CD4-positive, CD25-positive, alpha-beta regulatory T cell (primary cell): ENCODE measurements at places on chromosomes 13 and 19.

- DNase-seq = no peak
These were observed 921 bp upstream of the TEX29 start for GRCh38 chr13:111319521-111319920.

- DNase-seq = no peak
These were observed 23.6 kb downstream of the LYL1 start for GRCh38 chr19:13078897-13079541.

DNA sequence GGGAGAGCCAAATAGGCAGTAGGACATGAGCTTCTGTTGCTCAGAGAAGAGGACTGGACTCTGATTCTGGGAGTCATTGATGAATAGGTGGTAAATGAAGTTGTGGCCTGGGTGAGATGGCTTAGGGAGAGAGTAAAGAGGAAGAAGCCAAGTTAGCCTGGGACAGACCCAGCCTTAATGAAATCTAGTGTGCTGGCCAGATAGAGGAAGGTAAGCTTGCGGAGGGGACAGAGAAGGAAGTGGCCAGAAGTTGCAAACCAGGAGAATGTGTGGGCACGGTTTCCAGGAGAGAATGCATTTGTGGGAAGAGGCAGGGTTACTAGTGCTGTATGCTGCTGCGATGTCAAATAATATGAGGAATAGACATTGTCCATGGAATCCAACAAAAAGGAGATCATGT, 83.3 kb upstream of the OLFM4 start:
- DNase-seq = no peak

DNA sequence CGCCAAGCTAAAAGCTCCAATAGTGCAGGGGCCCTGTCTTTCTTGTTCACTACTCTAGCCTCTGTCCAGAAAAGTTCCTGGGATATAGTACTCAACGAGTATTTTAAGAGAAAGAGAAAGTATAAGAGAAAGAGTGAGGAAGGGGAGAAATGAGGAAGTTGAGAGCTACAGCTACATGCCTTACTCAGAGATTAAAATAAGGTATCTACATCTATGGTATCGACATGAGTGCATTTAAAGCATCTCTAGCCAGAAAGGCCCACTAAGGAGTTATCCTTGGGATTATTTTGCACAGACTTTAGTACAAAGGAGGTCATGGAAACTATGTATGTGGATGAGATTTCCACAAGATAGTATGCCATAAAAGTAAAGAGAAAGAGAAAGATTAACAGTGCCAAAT, 28.5 kb downstream of the MYCBP2 start:
- no peak for DNase-seq

- DNase-seq = peak; percentile 10
These were observed 6.9 kb downstream of the ZNF490 start for GRCh38 chr19:12603714-12604113.

DNA sequence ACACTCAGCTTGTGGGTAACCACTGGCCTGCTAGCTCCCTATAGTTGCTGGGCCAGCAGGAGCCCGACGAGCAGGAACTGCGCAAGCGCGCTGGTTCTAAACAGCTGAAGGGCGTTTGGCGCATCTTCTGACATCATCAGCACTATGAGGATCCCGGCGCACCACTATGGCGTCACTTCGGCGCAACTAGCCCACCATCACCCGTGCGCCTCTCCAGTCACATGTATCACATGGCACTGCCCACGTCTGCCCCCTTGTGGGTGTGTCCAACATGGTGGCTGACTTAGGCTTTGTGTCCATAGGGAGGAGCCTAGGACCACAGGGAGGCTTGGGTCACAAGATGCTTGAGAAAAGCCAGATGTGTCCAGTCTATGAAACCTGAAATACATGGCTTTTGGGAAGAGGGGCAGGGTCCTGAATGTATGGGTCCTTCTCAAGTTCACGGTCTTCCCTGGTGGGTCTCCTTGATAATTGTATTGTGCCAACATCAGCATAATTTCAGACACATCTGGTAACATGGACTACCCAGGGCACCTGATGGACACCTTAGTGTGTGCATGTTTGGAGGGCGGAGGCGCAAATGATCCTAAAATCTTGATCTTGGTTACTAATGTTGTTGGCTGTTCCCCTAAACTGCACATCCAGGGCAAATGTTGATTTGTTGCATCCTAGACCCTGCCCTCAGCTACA, 18.0 kb downstream of the KLK4 start:
- DNase-seq = no peak

- DNase-seq = no peak
These were observed 10.8 kb downstream of the ZIC5 start for GRCh38 chr13:99960663-99961311.

DNA sequence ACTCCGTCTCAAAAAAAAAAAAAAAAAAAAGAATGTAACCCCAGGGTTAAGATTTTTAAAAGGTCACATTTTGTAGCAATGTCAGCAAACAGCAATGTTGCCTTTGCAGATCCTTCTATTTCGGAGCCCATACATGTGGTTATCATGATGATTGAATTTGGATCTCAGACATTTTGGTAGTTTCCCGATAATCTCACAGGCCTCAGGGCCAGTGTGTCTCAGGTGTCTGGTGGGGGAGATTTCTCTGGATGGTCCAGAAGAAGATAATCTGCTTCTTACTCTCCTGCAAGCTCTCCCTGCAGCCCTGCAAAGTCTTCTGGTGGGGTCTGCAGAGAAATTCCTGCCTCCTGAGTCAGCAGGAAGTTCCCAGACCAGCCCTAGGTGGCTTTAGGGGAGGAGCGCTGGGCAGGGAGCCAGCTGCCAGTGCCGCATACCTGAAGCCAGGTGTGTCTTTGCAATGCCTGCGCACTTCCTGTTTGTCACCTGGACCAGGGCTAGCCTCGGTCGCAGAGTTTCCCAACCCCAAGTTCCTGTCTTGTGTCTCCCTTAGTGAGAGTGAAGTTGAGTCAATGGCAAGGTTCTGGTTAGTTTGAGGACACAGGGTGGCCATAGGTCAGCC, 1.4 kb downstream of the SH2D3A start:
- DNase-seq = no peak

- no peak for DNase-seq
These were observed 200.5 kb downstream of the ABCC4 start for GRCh38 chr13:95100525-95101433.

DNA sequence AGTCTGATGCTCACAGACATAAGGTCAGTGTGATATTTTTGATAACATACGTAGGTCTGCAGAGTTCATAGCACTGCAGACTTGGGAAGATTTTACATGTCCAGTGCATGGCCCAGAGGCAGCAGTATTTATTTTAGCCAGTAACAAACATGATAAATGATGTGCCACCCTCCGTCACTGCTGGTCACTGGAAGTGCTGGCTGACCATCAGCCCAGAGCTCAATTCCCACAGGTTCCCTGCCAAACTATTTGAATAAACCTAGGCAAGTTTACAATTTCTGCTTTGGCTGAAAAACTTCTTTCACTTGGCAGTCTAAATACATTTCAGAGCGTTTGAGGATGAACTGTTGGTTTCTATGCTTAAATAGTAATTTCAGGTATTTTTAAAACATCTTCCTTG, 135.5 kb upstream of the EDNRB start:
- no peak for DNase-seq

DNA sequence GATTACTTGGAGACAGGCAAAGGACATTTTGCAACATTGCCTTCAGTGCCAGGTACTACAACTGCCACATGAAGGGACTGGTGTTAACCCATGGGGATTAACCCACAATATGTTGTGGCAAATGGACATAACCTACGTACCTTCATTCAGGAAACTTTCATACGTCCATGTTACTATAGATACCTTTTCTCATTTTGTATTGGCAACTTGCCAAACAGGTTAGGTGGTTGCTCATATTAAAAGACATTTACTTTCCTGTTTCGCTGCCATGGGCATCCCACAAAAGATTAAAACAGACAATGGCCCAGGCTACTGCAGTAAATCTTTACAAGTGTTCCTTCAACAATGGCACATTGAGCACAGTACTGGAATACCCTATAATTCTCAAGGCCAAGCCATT, 925.3 kb downstream of the SLITRK6 start:
- DNase-seq = no peak

DNA sequence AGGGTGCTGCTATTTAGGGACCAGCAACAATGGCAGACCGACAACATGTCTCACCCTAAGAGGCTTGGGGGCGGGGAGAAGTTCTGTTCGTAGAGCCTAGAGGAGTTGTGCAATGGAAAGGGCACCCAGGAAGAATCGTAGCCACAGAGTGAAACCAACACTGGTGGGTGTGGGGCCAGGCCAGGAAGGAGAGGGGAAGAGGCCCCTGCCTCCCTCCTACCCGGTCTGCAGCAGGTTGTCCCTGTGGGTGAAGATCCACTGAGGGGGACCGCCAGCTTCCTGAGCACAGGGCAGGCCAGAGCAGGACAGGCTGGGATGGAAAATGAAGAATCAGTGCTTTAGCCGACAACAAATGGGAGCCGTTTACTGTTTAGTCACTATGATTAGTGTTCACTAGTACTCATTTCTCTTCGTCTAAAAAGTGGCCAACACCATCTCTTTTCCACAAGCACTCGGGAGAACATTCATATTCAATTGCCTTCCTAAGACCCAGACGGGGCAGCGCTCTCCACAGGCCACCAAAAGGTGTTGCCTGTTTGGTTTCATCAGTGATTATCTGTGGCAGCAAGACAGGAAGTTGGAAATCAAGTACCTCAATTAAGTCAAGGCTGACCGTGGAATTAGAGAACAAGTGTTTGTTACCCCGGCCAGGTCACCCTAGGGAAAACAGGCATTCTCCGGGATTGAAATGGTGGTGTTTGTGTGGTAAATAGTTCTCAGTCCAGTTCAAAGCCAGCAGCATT, 1.1 kb upstream of the ATP11A start:
- DNase-seq = peak; percentile 76

DNA sequence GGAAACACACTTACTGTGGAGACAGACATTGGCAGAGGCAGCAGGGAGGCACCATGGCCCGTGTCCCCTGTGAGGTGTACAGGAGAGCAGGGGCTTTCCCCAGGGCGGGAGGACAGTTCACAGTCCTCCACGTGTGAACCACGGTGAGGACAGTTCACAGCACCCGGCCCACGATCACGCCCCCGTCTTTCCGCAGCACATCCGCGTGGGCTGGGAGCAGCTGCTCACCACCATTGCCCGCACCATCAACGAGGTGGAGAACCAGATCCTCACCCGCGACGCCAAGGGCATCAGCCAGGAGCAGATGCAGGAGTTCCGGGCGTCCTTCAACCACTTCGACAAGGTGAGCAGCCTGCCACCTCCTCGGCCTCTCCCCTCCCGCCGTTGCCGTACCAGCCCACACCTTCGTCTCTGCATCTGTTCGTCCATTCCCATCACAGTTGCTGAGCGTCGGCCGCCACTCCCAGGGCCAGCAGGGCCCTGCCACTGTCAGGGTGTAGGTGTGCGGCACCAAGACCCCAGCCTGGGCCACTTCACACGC, 17.4 kb downstream of the CAPN12 start:
- DNase-seq = no peak

GRCh38 chr13:111973605-111974340, 93.2 kb upstream of the SOX1 start:
- DNase-seq = no peak

DNA sequence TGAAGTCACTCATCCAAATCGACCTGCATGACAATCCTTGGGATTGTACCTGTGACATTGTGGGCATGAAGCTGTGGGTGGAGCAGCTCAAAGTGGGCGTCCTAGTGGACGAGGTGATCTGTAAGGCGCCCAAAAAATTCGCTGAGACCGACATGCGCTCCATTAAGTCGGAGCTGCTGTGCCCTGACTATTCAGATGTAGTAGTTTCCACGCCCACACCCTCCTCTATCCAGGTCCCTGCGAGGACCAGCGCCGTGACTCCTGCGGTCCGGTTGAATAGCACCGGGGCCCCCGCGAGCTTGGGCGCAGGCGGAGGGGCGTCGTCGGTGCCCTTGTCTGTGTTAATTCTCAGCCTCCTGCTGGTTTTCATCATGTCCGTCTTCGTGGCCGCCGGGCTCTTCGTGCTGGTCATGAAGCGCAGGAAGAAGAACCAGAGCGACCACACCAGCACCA, 5.9 kb downstream of the SLITRK5 start:
- no peak for DNase-seq

GRCh38 chr13:24196593-24197197, 36.2 kb downstream of the SPATA13 start:
- DNase-seq = no peak

DNA sequence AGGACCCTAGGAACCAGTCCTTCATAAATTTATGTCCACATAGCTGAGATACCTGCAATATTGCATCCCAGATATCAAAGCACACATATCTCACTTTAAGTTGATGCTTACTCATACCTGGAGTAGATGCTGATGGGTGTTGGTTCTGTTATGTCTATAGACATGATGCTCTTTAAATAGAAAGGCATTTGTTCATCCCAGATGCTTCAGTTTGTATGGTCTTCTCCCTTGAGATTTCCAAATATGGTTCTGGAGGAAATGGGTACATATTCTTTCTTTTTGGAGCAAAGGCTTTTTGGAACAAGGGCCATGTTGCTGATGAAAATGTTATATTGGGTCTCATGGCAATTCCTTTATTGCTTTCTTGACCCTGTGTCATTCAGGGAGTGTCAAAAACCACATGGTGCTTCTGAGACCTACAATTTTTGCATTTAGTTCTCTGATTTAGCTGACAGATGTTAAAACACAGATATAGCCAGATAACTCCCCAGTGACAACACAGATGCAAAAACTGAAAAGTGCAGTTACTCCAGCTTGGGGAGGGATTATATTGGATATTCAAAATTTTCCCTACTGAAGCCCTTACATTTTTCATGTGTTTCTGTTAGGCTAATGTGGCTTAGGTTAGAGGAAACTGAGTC, 211.4 kb downstream of the KCNRG start:
- DNase-seq = no peak

- peak; percentile 46 for DNase-seq
These were observed 1.5 kb downstream of the EPSTI1 start for GRCh38 chr13:42990291-42991232.

DNA sequence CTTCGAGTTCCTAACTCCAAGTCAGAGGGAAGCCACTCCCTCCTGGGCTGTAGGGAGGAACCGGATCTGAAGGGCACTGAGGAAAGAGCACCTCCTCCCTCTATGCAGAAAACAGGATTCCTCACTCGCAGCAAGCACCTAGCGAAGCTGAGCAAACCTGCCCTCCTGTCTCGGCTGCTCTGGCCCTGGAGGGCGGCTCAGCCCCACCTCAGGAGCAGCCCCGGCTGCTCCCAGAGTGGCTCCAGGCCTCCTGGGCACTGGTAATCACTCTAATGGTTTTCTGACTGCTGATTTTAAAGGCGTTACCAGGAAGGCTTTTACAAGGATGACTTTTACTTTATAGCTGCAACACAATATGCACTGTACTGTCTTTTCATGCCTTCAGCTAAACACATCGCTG, 312.5 kb downstream of the TEX29 start:
- DNase-seq = no peak
